ENCODE measurements at places on chromosomes 7 and 10.

DNA sequence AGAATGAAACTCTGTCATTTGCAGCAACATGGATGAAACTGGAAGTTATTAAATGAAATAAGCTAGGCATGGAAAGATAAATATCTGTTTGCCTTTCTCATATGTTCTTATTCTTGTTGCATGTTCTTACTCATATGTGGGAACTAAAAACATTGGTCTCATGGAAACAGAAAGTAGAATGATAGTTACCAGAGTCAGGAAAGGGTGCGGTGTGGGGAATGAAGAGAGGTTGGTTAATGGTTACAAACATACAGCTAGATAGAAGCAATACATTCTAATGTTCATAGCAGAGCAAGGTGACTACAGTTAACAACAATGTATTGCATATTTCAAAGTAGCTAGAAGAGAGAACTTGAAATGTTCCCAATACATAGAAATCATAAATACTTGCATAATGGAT lies 105.1 kb downstream of the FAM107B start:
- no peak for ATAC-seq

GRCh38 chr10:77571490-77571889 lies 66.1 kb downstream of the KCNMA1 start:
- ATAC-seq = no peak

DNA sequence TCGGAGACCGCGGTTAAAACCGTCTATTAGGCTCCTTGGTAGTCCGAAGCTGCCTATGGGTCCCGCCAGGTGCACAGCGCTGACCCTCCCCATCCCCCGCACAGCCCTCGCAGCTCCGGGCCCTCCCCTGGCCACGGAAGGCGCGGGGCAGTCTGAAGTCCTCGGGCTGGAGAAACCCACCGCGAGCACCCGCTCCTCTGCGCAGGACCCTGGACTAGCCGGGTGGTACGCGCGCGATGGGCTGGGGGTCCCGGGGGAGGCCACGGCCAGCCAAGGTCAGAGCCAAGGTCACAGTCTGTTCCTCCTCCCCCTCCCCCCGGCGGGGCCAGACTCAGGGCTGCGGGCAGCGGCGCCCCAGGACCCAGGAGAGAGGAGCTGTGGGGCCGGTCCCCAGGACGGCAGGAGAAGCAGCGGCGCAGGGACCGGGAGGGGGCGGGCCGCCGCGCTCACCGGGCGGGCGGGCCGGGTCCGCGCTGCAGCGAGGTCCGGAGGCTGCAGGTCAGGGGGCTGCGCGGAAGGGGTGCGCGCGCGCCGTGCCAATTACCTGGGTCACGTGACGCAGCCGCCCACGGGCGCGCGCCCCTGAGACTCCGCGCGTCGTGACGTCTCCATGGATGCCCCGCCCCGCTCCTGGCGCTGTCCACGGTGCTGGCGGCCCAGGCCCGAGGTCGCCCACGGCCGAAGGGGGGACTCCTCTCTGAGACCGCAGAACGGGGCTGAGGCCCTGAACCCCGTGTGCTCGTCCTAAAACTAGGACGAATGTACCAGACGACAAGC lies at the start of gene OGDHL:
OGDHL (minus strand) TSS at position 535 of the 777 bp plus-strand sequence. CDS start 3,731 bp downstream, outside the sequence.
- ATAC-seq = peak; percentile 89

GRCh38 chr10:106863549-106863948 lies 301.0 kb downstream of the SORCS1 start:
- no peak for ATAC-seq

GRCh38 chr7:134085311-134085710 lies 41.8 kb upstream of the LRGUK start:
- ATAC-seq = no peak

- ATAC-seq = no peak
Observed at GRCh38 chr7:37095122-37095521, 353.5 kb downstream of the ELMO1 start.

DNA sequence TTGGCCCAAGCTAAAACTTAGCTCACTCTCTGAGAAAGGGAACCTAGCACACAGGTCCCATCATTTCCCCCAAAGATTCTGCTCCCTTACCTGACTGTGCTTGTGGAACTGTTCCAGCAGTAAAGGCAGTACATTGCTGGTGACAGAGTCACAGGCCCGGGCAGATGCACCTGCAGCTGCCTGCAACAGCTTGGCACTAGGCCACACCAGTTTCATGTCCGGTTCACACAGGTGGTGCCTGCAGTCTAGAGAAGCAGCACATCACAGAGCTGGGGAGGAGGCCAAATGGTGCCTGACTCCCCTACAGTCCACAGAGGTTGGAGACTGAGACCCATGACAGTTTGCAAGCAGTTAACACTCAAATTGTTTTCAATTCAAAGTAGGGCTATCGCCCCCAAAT lies 22.2 kb downstream of the ZDHHC16 start:
- no peak for ATAC-seq

- no peak for ATAC-seq
Observed at GRCh38 chr7:3003936-3004335, 39.7 kb downstream of the CARD11 start.

- ATAC-seq = no peak
Observed at GRCh38 chr10:29595636-29596225, 39.0 kb downstream of the SVIL start.

DNA sequence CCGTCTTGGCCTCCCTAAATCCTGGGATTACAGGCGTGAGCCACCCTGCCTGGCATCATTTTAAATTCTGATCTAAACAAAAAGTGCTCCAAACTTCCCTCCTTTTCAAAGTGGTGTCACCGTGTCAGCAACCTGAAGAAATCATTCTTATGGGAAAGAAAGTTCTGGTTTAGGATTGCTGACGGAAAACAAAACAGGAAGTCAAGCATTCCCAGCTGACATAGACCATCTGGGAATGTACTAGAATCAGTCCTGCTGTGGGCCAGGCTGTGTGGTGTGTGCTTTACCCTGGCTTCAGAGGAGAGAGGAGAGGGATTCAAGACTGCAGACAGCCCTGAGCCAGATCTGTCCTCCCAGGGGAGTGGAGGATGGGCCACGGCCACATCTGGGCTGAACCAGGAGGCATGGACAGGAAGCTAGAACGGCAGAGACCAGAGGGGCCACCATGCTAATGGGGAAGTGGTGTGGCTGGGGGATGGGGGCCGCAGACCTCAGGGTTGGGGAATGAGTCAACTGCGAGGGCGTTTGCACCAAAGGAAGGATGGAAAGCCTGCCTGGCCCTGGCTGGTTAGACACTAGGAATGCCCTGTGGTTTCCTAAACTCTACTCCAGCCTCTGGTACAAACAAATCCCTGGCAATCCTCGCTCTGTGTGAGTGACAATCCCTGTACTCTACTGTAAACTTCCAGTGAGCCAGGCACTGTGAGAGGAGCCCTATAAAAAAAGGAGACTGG lies 16.7 kb upstream of the CLIP2 start:
- peak; percentile 85 for ATAC-seq

DNA sequence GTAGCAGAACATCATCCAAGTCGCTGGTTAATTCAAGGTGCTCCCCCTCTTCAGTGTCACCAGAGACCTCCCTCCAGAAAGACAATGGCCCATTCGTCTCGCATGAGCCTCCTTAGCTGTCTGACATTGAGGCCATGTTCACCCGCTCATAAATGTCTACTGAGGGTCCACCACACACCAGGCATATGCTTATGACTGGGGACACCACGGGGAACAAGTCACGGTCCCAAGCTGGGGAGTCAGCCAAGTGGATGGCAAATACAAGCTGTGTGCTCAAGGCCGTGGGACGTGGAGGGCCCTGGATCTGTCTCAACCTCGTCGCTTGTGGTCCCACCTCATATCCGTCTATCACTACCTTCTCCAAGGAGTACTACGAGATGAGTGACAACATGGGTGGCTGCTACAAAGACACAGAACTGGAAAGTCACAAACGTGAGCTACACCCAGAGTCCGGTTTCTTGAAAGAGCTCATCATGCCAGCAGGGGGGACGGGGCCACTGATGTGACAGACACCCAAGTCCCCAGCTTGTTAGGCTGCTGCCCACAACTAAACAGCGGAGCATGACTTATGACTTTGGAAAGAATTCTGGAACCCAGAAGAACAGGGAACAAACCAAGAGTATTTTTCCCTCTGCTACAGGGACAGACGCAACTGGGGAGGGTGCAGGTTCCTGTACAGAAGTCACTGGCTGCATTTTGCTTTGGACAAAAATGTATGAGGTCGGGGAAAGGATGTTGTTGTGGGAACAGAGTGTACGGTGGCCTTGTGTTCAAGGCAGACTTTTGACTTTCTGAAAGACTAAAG lies 189.6 kb downstream of the COBL start:
- no peak for ATAC-seq

DNA sequence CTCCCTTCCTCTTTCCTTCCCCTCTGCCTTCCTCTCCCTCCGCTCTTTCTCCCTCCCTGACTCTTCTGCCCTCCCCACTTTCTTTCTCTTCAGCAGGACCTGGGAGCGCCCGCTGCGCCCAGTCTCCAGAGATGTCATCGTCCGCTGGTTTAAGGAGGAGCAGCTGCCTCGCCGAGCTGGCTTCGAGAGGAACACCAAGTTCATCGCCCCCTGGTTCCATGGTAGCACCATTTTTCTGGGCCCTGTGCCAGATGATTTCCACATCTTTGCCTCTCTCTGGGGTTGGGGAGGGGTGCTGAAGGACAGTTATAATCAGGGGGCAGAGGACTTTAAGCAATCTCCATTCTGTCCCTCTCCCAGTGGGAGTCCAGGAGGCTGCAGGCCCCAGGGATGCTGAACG lies 71.6 kb downstream of the SH2D4B start:
- no peak for ATAC-seq

- ATAC-seq = no peak
Observed at GRCh38 chr7:47512481-47513176, 69.3 kb downstream of the TNS3 start.

DNA sequence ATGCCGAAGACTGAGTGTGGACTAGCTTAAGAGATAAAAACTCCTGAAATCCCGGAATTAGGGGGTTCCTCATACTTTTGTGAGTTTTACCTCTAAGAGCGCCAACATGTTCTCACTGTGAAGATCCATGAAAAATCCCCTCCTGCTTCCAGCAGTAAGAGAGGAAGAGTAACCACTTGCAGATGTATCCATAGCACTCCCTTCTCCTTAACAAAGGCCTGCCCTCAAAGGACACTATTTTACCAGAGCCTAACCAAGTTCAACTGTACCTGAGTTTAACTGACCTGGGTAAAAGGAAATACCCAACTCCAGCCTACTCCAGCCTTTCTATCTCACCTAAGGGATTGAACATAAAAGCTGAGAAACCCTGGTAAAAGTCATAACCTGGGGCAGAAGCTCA lies 280.9 kb downstream of the POLR1F start:
- ATAC-seq = no peak

DNA sequence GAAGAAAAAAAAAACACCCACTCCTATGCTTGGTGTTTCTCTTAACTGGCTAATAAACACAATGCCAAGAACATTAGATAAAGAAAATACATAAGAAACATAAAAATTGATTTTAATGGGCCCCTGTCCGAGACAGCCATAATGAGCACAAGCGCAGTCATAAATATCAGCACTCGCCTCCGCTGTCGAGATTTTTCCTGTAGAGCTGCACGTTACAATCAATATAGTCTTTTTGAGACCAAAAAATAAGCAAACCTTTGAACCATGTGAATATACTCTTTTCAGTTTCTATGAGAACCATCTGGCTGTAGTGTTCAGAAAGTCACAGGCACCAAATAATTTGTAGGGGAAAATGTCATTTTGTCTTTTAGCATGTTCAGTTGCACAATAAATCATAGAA lies 70.1 kb downstream of the MGMT start:
- ATAC-seq = no peak

DNA sequence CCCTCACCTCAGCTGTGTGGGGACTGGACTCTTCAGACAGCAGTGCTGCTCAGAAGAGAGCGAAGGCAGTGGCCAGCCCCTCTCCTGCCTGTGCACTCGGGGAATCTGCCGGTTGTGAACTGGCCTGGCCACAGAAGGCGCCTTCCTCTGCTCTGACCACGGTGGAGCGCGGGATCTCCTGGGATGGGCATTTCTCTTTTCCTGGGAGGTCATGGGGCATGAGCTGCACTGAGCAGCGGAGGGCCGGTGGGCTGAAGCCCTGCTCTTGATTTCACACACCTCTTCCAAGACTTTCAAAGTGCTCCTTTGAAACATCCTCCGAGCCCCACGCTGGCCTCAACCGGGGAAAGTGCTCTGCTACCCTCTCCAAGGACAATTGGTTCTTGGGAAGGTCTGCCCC lies 125.6 kb upstream of the FAM20C start:
- ATAC-seq = no peak

DNA sequence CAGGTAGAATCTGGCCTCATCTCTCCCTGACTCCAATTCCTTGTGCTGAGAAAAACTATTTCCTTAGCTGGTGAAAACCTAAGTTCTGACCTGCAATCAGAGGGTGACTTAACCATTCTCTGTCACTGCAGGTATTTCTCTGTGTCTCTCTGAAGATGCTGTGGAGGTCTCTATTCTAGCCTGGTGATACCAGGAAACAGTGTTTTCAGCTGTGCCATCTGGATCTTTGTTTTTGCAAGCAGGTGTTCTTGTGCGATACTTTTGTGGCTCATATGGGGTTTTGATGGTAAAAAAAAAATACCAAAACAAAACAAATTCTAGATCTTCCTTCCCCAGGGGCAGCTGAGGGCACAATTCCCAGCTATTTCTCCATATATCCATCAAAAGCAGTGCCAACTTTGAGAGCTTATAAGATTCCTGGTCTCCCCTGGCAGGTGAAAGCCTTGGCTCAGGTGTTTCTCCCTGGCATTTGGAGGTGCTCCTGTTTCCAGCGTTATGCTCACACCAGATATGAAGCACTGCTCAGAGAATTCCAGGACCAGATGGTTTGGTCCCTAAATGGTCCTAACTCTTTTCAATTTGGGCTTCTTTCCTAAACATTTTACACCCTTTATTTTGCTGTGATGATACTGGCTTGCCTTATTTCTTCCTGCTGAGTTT lies 9.9 kb upstream of the NPVF start:
- ATAC-seq = no peak

GRCh38 chr7:149871576-149871975 lies 2.2 kb upstream of the ATP6V0E2 start:
- ATAC-seq = no peak

DNA sequence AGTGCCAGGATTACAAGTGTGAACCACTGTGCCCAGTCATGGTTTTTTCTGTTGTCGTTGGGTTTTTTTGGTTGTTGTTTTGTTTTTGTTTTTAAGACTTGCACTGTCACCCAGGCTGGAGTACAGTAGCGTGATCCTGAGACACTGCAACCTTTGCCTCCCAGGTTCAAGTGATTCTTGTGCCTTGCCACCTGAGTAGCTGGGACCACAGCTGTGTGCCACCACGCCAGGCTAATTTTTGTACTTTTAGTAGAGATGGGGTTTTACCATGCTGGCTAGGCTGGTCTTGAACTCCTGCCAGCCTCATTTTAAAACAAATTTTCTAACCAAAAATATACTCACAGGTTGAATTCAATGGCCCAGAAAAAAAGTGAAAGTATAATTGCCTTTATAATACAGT lies 174.1 kb downstream of the AHR start:
- no peak for ATAC-seq

- no peak for ATAC-seq
Observed at GRCh38 chr7:2855386-2855785, 11.3 kb upstream of the GNA12 start.

Data from SK-N-SH treated with all-trans-retinoic acid at 6 μM for 48 hours (cell line).